ENCODE measurements at places on chromosomes 1 and 21.

DNA sequence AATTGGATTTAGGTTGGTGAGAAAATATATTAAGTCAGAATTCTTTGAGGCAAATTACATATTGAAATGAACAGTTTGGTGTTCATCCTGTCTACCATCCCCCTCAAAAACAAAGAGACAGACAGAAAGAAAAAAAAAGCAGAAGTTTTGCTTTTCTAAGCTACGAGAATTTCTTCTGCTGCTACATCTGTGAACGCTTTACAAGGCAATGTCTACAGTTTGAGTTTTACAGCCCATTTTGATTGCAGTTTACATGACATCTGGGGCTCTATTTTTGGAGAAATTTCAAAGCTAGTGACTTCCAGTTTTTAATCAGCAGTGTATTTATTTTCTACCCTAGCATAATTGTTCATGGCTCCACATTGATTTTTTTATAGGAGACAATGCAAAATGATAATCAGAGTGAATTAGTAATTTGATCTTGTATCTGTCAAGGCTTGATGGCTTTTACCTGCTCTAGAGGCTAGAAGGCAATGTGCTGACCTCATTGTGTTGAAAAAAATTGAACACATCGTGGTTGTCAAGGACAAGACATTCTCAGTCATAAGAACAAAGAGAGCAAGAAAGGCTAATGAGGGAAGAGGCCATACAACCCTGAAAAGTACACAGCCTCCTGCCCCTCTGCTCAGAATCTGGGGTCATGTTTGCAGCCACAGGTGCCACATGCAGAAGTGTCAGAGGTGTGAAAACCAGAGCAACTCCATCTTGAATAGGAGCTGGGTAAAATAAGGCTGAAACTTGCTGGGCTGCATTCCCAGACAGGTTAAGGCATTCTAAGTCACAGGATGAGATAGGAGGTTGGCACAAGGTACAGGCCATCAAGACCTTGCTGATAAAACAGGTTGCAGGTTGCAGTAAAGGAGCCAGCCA lies 201.0 kb upstream of the CAMK1G start:
- no peak for DNase-seq

GRCh38 chr1:228846952-228847351 lies 111.7 kb downstream of the RHOU start:
- no peak for DNase-seq

- no peak for DNase-seq
Observed at GRCh38 chr1:84452436-84452835, 26.6 kb upstream of the RPF1 start.

DNA sequence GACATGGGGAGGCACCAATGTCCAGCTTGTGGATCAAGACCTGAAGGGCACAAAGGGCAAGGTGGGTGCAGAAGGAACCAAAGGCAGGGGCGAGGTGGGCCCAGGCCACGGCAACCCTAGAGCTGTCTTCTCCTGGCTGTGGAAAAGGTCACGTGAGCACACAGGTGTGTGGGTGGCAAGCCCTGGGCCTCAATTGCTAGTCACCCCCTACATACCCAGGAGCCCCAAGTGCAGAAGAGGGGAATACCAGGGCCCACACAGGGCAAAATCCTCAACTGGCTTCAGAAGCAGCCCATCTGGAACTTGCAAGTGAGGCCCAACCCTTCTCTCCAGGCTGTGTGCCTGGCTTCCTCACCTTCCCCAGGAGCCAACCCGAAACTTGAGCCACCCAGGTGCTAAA lies 25.6 kb downstream of the ZBTB17 start:
- DNase-seq = no peak

GRCh38 chr1:234840253-234840652 lies 230.3 kb upstream of the IRF2BP2 start:
- no peak for DNase-seq

- DNase-seq = no peak
Observed at GRCh38 chr1:176193023-176193422, 14.1 kb downstream of the COP1 start.

- DNase-seq = no peak
Observed at GRCh38 chr1:237058470-237058869, 16.5 kb downstream of the RYR2 start.

DNA sequence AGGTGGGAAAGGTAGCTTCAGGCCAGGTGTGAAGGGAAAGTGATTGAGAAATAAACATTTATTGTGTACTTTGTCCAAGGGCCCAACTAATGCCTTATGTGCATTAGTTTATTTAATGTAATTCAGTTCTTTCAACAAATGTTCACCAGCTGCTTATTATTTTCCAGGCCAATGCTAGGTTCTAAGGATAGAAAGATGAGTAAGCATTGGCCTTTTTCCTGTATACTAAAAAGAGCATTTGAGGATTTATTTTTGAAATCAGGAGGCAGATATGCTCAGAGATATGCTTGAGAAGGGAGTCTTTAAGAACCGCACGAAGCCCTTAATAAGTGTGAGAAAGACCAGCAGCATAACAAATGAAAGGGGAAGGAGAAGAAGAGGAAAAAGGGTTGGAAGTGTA lies 32.0 kb downstream of the CLCA1 start:
- no peak for DNase-seq

DNA sequence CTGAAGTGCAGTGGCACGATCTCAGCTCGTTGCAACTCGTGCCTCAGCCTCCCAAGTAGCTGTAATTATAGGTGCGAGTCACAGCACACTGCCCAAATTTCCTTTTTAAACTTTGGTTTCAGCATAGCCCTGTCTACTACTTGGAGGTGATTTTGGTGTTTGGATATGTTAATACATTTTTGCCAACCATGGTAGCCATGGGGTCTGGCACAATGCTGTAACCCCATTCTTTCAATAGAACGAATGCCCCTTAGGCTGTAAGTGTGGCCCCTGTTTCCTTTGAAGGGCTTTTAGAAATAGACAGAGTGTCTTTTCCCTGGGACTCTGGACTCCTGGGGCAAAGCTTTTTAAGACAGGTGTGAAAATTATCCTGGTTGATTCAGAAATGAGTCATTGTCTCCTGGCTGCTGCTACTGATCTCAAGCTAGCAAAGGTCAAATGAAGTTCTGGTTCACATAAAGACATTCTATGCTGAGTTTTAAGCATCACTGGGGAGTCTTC lies 141.1 kb upstream of the RUNX1 start:
- peak; percentile 66 for DNase-seq

DNA sequence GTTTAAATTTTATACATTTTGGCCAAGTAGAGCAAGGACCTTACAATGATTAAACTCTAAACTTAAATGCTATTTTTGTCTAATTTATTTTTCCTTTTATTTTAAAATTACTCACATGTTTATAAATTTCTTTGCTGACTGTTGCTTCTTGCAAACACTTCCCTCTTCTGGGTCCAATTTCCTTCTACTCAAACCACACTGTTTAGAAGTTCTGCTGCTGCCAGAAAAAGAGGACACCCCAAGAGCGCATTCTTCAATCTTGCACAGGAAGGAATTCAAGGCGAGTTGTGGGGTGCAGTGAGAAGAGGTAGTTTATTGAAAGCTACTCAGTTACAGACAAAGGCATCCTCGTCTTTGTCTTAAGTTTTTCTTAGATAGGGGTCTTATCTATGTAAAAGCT lies 88.5 kb upstream of the NEK7 start:
- no peak for DNase-seq

- peak; percentile 91 for DNase-seq
Observed at GRCh38 chr1:42938645-42939615, 19.7 kb downstream of the SLC2A1 start.

GRCh38 chr1:53641481-53642214 lies 97.3 kb downstream of the GLIS1 start:
- DNase-seq = no peak

DNA sequence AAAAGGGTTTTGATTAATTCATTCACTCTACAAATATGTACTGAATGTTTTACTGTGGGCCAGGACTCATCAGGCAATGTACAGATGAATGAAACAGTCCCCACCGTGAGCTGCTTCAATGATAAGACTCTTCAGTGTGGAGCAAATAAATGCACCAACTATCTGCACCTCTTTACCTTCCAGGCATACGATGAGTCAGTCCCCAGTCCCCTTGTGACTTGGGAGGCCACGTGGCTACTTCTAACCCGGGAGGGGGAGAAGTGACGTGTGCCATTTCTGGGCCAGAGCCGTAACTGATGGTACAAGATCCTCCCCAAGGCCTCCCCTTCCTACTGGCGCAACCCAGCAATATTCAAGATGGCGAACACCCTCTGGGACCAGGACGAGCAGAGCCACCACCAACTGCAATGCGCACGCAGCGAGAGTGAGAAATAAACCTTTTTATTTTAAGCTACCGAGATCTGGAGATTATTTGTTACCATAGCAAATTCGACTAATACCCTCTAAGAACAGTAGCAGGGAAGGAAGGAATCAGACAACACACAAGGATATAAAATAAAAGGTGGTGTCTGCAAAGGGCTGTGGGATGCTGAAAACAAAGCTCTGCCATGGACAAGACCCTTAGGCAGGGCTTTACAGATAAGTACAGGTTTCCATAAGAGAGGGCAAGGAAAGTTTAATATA lies 74.5 kb downstream of the NPHP4 start:
- no peak for DNase-seq

GRCh38 chr21:24395320-24395923 lies 1211.9 kb downstream of the MRPL39 start:
- DNase-seq = no peak

- DNase-seq = no peak
Observed at GRCh38 chr1:229155472-229155871, 115.4 kb upstream of the RAB4A start.

- peak; percentile 37 for DNase-seq
Observed at GRCh38 chr1:24416666-24417391, 1.2 kb downstream of the NIPAL3 start.

DNA sequence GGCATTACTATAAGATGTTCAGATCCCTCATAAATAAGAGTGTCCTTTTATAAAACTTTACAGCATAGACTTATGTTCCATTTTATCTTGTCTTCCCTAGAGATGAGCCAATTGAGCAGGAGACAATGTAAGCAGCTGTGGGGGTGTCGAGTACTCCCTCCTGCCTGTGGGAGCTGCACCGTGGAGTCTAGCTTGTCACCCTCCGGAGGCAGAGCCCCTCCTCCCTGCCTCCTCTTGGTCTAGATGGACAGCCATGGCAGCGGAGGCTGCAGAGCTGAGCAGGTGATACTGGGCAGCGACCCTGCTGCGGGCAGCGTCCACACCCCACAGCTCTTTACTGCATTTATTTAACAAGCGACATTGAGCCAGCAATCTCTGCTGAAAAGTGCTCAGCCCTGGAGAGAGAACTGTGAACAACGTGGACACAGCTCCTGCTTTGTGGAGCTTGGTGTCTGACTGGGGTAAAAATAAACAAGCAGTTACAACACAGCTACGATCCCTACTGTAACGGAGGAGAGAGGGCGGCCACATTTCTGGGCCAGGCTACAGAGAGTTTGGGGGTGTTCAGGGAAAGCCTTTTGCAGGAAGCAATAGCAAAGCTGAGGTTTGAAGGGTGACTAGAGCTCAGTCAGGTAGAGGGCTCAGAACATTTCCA lies 12.8 kb upstream of the KIF21B start:
- DNase-seq = no peak

DNA sequence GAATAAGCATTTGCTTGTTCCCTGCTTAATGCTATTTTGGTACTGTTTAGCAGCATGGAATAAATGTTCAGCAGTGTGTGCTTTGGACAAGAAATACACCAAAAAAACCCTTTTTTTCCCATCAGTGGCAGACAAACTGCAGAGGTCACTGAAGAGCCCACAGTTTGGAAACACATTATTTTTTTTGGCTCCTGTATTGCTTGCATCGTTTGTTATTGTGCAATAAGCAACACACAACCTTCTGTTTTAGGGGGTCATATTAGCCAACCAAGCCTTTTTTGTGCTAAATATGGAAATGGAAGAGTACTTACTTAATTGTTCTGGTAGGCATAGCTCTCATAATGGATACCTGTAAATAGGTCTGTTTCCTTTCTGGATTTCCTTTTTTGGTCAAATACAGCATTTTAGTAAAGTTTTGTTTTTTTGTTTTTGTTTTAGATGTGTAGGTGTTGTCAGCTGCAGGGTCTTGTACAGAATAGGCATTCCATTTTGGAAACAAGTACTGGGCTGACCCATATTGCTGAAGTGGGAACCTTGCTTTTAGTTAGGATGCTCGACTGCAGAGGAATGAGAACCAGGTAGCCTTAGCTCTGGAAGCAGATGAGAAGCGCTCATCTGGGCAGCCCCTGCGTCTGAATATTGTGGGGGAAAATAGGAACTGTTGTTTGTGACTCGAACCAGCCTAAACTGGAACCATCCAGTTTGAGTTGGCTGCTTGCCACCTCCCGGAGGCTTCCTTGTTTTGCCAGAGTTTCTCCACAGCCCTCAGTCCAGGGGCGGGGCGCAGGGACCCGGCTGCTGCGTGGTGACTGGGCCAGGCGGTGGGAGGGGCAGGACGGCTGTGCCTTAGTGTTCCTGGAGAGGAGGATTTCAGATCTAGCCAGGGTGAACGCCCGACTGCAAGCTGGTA lies 38.4 kb downstream of the SPEN start:
- peak; percentile 94 for DNase-seq

GRCh38 chr1:244019982-244020485 lies 31.0 kb upstream of the ZBTB18 start:
- no peak for DNase-seq

DNA sequence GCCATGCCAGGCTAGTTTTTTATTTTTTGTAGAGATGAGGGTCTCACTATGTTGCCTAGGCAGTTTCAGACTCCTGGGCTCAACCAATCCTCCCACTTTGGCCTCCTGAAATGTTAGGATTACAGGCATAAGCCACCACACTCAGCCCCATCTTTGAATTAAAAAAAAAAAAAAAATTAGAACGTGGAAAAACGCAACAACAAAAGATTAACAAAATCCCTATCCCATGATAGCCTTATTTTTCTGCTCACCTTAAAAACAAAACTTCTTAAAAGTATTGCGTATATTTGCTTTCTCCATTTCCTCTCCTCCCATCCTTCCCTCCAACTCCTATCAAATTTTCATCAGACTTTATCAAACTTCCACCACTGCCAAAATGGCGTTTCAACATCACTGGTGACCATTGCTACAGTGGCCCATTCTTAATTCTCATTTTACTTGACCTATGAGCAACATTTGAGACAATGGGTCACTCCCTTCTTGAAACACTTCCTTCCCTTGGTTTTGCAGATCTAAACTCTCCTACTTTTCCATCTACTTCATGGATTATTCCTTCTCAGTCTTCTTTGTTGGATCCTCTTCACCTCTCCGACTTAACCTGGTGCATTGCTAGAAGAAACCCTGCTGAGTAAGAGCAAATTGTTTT lies 579 bp upstream of the ZNF684 start:
- no peak for DNase-seq

DNA sequence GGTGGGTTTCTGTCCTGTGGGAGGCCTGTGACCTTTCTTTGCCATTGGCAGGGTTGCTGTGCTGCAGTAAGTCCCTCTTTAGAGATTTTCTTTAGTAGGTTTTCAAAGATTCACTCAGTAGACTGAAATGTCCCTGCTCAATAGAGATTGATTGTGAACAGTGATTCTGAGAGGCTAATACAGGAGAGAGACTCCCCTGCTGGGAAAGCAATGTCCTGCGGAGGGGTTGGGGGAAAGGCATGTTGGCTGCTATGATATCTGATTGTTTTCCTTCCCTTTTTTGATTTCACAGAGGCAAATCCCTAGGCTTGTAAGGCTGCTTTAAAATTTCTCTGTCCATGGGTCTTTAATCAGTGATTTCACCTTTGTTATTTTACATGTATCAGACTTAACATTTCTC lies 589.9 kb downstream of the ADGRL2 start:
- DNase-seq = no peak

- DNase-seq = peak; percentile 23
Observed at GRCh38 chr1:234743791-234744611, 134.0 kb upstream of the IRF2BP2 start.
